ENCODE measurements at places on chromosomes 5 and 9.

- no peak for DNase-seq
These were observed 181.1 kb downstream of the KDM4C start for GRCh38 chr9:6938873-6939272.

GRCh38 chr5:83492331-83492730 lies 20.8 kb downstream of the VCAN start:
- DNase-seq = no peak

- no peak for DNase-seq
These were observed 21.9 kb upstream of the TXN start for GRCh38 chr9:110278080-110278707.

DNA sequence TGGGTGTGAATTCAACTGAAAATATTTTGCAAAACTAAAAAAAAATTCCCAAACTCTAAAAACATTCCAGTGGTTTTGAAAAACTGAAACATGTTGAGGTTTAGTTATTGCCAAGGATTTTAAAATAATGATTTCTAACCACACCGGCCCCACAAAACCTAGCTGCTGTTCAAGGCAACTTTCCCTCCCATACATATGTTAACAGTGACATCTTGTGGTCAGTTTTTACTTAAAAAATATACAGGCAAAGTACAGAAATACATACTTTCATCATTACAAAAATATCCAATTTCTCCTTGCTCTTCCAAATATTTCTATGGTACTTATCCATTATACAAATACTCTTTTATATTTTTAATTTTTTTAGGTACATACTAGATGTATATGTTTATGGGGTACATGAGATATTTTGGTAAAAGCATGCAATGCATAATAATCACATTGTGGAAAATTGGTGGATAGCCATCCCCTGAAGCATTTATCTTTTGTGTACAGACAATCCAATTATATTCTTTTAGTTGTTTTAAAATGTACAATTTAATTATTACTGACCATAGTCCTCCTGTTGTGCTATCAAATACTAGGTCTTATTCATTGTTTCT lies 34.4 kb upstream of the MRPS30 start:
- no peak for DNase-seq

DNA sequence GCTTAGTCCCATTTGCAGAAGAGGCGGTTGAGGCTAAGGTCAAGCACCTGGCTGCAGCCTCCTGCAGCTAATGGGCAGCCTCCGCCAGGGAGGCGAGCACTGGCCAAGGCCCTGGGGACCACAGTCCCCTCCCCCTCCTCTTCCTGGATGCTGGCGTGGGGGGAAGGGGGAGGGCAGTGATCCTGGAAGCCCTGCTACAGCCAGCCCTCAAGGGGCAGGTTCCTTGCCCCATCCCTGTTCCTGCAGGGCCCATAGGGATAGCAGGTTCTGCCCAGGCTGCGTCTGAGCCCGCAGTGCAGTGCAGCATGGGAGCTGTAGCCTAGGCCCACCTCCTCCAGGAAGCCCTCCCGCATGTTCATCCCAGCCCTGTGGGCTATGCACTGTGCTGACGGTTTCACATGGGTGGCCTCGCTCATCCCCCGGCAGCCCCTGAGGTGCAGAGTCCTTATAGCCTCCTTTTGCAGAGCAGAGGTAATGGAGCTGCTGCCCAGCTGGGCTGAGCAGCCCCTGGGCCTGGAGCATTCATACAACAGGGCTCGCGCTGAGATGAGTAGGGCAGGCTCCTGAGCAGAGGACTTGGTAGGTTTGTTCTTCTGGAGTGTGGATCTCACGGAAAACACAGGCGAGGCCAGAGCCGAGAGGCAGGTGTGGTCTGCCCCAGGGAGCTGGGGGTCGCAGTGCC lies 36.0 kb downstream of the KCNT1 start:
- no peak for DNase-seq

DNA sequence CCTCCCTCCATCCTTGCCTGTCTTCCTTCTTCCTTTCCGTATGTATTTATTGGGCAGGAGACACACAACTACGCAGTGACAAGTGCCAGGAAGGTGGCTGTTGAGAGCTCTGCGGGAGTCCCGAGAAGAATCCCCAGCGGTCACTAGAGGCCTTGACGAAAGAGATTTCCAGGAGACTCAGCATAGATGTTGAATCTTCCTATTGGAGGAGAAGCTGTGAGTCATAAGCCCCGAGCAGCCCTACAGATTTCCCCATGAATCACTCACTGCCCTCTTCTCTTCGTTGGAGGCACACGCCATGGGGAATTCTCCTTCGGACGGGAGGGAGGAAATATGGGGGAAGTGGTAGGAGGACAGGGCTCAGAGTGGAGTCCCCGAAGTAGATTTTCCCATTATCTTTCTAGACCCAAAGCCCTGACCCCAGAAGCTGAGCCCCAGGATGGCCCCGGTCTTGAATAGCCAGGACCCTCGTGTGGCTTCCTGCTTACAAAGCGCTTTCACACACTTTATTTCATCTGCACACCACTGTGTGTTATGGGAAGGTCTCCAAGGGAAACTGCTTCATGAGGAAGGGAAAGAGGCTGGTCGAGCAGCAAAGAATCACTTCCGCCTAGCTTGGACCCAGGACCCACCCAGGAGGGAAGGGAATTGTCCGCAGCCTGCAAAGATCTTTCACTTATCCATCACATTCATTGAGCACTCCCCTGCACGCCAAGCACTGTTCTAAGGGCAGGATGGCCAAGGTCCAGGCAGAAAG lies 12.7 kb downstream of the DUSP1 start:
- no peak for DNase-seq

DNA sequence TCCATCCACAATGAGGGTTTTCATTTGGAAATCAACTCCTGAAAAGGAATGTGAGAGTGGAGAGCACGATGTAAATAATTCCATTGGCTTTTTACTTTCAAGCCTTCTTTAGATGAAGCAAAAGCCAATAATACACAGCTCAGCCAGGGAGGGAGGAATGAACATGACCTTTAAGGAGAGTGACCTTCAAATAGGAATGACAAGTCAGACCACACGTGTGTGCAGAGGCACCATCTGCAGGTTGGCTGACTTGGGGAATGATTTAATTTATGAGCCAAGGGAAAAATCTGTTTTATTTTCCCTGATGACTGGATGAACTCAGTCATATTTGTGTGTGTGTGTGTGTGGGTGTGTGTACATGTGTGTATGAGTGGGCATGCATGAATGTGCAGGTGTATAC lies 64.5 kb downstream of the RASEF start:
- DNase-seq = no peak

- DNase-seq = no peak
These were observed 295.0 kb downstream of the ADAMTS6 start for GRCh38 chr5:65186646-65187227.

DNA sequence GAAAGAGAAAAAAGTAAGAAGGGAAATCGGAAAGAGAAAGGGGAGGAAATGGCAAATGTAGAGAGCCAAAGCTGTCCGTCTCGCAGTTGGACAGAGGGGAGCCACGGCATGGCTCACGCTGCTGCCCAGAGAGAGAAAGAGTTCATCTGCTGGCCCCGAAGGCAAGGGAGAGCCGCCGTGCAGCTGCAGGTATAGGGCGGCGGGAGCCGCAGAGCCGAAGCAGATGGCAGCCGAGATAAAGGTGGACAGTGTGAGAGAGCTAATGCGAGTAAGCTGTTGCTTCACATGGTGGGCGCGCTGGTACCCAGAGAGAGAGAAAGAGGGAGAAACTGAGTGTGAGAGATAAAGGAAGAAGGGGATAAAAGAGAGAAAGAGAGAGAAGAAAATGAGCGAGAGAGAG lies 188.4 kb upstream of the PPP1R26 start:
- DNase-seq = no peak

DNA sequence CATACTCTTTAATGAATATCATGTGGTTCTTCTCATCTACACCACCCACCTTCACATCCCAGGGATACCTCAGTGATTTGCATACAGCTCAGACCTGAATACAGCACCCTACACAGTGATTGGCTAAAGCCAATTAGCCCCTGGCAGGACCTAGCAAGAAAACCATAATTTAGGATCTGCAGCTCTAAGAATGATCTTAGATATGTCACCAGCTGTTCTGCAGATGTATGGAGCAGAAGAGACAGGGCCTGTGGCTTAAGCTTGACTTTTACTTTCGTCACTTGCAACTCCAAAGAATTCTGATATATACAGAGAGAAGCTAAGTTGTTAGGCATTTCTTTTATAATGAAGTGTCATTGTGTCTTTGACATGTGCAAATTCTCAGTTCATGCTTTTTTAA lies 483.2 kb upstream of the C9orf72 start:
- DNase-seq = no peak
